ENCODE measurements at places on chromosomes 2 and 18.

DNA sequence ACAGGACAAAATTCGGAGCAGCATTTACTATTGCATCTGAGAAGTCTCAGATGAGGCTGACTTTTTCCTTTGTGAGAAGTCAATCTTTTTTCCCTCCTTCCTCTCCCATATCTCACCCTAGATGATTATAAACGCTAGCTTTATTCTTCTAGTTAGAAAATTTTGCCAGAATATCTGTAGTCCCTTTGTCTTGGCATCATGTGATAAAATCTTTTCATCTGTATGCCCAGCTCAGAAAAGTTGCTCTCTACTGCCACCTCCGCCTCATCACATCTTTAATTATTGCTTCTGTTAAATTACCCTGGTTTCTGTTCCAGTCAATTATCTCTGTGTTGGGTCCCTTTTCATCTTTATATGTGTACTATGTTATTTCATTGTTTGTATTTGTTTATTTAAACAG is 210.8 kb upstream of the SLC35G4 start:
- no peak for DNase-seq

- DNase-seq, result no peak
These were observed 276.1 kb downstream of the RIT2 start for GRCh38 chr18:42839408-42839807.

- DNase-seq, result no peak
These were observed 632.7 kb upstream of the ID2 start for GRCh38 chr2:8049176-8049575.

DNA sequence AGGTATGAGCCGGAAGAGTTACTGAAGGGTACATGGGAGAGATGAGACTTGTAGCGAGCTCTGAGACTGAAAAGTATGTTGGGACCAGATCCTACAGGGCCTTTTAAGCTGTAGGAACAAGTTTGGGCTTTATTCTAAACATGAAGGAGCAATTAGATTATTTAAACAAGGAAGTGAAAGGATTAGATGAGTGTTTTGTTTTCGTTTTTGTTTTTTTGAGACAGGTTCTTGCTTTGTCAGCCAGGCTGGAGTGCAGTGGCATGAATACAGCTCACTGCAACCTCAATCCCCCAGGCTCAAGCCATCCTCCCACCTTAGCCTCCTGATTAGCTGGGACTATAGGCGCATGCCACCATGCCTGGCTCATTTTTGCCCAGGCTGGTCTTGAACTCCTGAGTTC is 110.7 kb downstream of the C1D start:
- no peak for DNase-seq

DNA sequence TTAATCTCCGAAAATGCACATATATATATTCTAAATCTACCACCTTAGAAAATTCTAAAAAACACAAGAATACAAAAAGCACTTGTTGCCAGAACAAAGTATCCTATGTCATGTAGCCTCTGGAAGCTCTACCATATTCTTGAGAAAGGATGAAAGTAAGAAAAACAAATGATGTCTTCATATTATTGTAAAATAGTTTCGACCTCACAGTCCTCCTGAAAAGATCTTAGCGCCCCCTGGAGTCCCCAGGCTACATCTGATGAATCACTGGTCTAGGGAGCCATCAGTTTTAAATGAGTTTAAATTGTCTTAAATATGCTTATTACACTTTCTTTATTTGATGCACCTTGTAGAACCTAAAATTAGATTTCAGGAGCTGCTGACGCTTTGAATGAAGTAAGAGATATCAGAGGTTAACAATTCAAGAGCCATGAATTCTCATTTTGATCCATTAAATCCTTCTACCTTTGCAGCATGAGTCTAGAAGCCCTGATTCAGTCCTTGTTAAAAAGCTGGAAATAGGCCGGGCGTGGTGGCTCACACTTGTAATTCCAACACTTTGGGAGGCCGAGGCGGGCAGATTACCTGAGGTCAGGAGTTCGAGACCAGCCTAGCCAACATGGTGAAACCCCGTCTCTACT is 138.8 kb downstream of the MCFD2 start:
- DNase-seq, result no peak

DNA sequence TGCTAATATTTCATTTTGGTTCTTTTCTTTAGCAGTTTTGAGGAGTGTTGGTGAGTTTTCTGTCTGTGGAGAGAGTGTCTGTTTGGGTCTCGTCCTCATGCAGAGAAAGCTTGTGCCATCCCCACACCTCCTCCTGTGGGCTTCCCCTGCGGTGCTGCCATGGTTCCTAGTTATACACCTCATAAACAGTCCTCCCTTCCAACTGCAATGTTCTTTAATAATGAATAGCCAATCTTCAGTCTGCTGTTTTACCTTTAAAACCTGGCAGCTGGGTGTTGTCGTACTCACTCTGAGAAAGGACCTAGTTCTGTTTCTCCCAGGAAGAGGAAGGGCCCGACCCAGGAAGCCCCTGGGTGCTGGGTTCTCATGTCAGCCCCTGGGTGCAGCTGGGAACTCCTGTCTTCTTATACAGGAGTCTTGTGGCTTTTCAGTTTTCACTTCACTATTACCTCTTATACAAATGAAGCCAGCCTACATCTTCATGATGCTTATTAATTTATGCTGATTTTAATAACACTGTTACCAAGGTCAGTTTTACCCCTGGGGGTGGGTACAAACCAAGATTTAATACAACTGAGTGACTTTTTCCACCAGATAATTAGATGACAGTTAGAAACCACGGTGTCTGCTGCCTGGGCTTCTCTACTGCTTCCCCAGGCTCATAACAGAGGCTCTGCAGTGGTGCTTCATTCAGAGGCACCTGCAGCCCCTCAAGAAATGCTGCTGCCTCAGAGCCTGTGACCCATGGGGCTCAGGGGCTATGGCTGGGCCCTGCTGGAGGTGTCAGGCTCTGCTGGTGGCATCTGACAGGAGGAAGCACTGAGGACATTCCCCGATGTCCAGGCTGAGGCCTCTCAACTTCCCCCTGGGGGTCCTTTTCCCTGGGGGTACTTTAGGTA is 59.1 kb downstream of the COA5 start:
- no peak for DNase-seq

DNA sequence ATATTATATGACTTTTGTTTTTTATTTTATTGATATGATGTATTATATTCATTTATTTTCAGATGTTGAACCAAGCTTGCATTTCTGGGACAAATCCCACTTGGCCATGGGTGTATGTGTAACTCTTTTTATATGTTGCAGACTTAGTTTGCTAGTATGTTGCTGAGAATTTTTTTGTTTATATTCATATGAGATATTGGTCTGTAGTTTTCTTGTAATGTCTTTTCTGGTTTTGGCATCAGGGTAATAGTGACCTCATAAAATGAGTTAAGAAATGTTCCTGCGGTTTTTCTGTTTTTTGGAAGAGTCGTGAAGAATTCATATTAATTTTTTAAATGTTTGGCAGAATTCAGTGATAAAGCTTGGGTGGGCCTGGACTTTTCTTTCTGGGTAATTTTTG is 88.7 kb downstream of the ASB1 start:
- DNase-seq, result no peak
